ENCODE measurements at places on chromosomes 16 and 17.

DNA sequence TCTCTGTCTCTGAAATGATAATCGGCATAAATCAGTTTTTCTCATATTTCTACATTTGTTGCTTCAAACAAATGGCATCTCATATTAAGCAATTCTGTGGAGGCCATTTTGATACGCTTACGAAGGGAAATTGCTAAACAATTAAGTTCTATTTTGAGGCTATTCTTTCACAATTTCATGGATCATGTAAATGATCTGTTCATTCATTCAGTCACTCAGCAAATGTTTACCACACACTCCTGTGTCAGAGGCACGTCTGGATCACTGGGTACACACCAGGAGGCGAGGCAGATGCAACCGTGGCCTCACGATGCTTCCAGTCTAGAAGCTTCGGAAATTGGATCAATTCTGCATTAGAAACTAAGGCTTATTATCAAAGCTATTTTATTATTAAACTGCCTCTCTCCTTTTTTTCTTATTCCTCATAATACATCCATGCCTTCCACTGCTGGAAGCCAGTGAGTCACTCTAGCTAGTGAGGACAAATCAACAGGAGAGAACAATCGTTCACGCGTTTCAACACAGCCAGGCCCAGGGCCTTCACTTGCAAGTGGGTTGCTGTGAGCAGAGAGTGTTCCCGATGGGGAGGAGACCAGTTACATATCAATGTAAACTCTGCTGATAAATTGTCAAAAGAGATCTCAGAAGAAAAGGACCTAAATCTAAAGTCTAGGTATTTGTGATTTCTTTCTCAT is 11.3 kb upstream of the SLC39A11 start:
- DNase-seq: no peak

DNA sequence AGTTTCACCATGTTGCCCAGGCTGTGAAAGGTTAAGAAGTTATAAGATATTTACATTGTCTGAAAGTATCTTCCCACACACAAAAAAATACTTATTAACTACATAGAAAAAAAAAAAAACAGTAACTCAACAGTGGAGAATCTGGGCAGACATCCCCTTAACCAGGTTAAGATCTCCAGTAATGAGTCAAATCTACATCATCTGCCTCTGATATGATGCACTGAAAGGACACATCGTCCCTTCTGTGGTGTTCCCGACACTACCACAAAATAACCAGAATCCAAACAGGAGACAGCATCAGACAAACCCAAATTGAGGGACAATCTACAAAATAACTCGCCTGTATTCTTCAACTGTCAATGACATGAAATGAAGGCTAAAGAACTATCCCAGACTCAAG is 40.0 kb downstream of the CMTM4 start:
- no peak for DNase-seq

DNA sequence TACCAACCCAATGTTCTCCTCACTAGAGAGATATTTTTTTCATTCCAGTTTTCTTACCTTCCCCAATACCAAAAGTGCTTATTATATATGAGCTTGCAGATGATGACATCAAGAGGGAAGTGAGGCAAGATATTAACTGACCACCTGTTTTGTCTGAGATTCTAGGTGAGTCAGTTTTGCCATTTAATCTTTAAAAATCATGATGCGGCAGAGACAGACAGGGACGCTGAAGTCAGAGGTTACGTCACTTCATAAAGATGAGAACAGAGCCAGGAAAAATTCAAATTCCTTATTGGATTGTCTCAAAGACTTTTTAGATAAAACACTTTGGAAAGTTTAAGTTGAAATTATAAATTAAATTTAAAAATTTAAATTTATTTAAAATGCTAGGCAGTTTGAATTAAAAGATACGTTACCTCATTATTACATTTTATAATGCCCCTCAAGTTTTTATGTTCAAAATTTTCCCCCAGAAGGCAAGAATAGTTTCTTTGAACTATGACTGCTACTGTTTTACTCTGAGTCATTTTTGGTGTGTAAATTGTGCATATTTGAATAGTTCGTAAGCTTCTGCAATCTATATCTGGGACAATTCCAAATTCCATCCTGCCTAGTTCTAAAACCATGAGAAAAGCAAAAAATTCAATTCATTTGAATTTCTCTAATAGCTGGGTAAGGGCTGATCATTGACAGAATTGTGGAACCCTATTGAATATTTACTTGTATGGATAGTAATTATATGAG is 839.6 kb upstream of the GOT2 start:
- DNase-seq: no peak

GRCh38 chr17:50638966-50639713 is 4.5 kb downstream of the ABCC3 start:
- no peak for DNase-seq

- no peak for DNase-seq
These were observed 14.2 kb downstream of the CTRB2 start for GRCh38 chr16:75192606-75193264.

DNA sequence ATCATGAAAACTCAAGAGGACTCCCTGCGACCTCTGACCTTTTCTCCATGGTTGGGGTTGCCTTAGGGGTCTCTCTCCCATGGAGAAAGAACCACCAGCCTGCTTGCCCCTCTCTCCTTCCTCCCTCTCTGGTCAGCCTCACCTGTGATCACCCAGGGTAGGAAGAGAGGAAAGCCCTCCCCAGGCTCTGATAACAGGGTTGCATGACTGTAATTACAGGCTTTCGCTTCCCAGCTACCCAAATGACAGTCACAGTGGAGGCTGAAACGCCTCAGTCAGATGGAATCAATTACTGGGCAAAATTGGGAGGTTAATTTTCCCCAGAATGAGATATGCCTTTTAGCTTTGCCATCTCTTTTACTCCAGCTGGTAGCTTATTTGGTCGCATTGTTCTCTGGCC is 265.8 kb upstream of the SOX9 start:
- no peak for DNase-seq

DNA sequence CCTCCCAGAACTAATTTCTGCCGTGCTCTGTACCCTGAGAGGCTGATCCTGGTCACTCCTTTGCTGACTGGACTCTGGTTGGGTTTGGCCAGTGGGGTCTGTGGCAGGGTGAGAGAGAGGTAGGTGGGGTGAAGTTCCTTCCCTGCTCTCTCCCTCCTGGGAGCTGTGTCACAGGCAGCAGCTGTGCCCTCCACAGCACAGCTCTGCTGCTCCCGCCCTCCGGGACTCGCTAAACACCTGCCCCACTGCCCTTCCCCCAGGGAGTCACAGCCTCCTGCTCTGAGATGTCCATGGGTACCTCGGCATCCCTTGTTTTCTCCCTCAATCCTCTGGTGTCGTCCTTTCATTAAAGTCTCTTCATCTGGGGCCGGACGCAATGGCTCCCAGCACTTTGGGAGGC is 66.4 kb downstream of the SRCIN1 start:
- DNase-seq: no peak

GRCh38 chr17:47286198-47286914 is 32.7 kb downstream of the ITGB3 start:
- DNase-seq: no peak

GRCh38 chr17:38735161-38735997 is 5.2 kb downstream of the CISD3 start:
- DNase-seq: peak; percentile 76

DNA sequence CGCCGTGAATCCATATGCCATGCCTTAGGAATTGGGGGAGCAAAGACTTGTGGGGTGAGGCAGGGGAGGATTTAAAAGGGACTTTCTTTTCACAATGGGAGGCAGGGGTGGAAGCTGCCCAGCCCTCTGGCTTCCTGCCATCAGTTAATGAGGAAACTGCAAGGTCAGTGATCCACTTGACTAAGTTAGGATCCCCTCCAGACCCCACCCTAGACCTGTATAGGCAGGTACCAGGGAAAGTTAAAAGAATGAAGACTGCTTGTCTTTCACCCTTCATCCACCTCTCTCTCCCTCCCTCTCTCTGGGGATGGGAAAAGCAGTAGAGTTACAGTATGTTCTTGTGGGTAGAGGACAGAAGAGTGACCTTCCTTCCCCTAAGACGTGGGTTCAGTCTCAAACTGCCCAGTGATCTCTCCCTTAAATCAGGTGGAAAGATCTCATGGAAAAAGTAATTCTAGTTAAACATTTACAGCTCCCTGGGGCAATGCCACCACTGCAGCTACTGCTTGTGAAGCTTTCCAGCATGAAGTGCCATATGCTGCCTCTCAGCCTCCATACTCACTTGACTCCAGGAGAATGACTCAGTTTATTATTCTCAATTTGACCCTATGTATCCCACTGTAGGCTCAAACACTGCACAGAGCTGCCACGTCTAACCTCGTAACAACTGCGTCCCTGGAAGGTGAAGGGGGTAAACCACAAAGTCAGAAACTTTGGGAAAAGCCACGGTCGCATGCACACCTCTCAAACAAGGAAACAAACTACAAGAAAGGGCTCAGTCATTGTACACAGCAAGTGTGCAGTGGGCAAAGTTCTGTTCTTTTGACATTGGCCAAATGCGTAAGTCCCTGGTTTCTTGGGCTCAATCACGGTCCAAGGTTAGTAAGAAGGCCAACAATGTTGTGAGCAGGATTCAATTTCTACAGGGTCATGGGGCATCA is 1.2 kb downstream of the COA3 start:
- DNase-seq: no peak

DNA sequence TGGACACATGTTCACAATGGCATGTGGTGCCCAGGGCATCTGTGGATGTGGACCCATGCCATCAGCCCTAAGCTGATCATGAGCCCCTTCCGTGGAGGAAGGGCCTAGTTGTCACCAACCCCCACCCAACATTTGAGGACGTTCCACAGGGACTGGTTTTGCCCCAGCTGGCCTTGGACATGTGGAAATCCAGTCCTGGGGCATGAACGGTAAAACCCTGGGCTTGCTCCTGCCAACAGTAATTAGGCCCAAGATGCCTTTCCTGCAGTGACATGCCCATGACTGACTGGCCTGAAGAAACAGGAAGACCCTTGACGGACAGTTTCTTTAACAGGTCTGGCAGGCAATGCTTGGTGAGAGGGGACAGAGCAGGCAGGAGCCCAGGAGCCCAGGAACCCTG is 7.7 kb downstream of the TNS4 start:
- DNase-seq: no peak

DNA sequence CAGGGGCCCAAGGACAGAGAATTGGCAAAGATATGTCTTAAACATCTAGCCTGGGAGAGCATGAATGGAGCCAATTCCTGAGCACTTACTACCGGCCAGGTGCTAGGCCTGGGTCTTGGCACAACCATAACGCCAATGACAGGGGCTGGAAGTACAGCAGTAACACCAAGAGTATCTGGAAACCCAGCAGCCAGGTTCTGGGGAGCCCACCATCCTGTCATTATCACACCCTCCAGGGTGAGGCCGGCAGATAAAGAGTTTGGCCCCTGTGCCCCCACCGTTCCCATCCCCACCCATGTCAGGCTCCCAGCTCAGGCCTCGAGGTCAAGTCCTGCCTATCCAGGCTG is 508 bp upstream of the TMC8 start:
- no peak for DNase-seq

DNA sequence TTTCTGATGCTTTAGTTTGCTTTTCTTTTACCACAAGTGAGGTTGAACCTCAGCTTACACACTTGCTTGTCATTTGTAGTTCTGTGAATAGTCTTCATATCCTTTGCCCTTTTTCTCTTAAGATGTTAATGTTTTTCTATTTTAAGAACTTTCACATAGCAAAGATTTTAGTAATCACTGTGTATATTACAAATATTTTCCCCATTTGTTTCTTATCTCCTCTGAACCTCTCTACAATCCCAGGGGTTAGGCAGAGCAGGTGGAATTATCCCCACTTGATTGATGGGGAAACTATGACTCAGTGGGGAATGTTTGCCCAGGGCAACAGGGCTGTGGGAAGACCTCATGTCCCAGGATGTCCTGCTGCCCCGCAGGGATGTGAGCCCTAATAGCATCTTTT is 11.7 kb upstream of the MYH3 start:
- DNase-seq: no peak

- DNase-seq: no peak
These were observed 31.0 kb downstream of the CFDP1 start for GRCh38 chr16:75402159-75402820.

DNA sequence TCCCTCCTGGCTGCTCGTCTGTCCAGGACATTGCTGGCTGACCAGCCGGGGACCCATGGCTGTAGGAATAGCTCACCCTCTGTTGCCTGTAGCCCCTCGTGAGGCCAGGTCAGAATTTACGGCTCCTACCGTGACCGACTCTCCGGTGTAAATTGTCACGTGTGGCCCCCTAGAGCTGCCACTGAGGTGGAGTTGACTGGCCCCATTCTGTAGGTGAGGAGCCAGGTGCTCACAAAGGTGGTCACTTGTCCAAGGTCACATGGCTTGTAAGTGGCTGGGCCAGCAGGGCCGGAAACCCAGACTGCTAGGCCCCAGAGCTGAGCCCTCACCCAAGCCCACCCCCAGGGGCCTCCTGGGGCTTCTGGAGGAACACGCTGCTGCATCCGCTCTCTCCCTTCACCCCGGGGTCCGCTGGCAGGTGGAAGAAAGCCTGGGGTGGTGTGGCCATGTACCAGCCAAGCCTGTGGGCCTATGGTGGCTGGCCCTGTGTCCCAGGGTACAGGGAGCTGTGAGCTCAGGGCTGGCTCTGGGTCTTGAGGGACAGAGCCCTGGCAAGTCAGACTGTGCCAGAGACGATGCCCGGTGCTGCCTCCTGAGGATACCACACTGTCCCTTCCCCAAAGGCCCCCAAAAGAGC is 120.7 kb downstream of the RAB11FIP4 start:
- no peak for DNase-seq

- DNase-seq: no peak
These were observed 6.6 kb upstream of the GHDC start for GRCh38 chr17:42200706-42201457.

GRCh38 chr17:5762191-5762590 is 177.9 kb upstream of the NLRP1 start:
- DNase-seq: no peak
